ENCODE measurements at places on chromosomes 5 and 9.

- DNase-seq, result peak; percentile 35
Measured at GRCh38 chr5:146751781-146752401, 126.7 kb downstream of the PPP2R2B start.

GRCh38 chr9:136840877-136841645, 1.2 kb upstream of the AJM1 start:
- no peak for DNase-seq

DNA sequence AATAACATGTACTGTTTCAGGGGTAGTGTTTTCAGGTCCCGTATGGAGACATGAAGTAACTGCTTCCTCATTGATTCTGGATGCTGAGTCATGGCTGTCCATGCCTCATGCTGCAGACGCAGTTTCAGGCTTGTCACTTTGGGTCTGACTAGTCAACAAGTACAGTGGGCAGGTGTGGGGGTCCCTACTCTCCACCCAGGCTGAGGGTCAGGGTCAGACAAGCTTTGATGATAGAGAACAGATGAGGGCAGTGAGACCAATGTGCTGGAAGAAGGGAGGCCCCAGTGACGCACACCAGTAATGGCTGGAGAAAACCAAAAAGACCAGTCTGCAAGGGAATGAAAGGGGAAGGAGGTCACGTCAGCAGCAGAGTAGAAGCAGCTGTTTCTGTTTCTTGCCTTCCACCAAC, 80.0 kb upstream of the NFIL3 start:
- DNase-seq, result no peak

DNA sequence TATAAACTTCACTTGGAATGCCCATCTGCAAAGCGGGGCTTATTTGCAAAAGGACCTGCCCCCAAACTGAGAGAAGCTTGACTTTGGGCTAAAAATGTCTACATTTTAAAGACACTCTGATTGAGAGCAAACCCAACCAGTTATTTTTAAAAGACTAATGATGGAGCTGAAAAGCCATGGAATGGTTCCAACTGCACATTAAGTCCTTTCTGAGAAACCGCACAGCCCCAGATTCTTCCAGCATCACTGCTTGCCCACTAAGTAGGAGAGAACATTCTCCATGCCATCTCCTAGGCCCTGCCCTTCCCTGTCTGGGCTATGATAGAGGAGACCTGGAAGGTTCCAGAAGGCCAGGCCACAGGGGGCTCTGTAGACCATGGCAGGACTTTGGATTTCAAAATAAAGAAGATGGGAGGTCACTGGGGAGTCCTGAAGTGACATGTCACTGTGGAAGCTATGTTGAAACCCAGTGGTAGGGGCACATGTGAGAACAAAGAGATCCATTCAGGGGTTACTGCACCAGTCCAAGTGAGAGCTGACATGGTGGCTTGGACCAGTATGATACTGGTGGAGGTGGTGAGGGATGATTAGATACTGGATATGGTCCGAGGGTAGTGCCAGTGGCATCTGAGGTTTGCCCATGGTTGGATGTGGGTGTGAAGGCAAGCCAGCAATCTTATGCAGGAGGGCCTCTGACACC, 179.2 kb downstream of the DAB2IP start:
- DNase-seq, result no peak

DNA sequence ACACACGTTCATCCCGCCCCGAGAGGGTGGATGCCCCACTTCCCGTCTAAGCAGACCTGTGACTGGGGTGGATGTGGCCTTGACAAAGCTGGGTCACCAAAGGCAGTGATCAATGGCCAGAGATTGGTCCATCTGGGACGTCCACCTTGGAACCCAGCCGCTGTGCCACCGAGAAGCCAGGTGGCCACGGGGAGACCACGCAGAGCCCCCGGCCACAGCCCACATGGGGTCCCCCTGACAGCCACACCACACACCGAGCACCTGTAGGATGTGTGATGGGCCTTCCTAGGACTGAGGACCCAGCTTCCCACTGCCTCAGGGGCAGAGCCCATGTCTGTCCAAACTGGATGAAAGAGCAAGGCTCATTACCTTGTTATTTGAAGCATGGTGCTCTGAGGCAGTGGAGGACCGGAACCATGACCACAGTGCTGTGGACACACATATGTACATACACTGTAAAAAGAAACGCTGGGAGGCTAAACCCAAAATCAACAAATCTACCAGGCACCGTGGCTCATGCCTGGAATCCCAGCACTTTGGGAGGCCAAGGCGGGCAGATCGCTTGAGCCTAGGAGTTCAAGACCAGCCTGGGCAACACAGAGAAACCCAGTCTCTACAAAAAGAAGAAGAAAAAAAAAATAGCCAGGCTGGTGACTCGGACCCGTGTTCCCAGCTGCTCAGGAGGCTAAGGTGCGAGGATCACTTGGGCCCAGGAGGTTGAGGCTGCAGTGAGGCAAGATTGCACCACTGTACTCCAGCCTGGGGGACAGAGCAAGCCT, 50.1 kb downstream of the MRPL36 start:
- DNase-seq, result no peak

GRCh38 chr9:18857769-18858168, 175.2 kb downstream of the SAXO1 start:
- DNase-seq, result no peak

DNA sequence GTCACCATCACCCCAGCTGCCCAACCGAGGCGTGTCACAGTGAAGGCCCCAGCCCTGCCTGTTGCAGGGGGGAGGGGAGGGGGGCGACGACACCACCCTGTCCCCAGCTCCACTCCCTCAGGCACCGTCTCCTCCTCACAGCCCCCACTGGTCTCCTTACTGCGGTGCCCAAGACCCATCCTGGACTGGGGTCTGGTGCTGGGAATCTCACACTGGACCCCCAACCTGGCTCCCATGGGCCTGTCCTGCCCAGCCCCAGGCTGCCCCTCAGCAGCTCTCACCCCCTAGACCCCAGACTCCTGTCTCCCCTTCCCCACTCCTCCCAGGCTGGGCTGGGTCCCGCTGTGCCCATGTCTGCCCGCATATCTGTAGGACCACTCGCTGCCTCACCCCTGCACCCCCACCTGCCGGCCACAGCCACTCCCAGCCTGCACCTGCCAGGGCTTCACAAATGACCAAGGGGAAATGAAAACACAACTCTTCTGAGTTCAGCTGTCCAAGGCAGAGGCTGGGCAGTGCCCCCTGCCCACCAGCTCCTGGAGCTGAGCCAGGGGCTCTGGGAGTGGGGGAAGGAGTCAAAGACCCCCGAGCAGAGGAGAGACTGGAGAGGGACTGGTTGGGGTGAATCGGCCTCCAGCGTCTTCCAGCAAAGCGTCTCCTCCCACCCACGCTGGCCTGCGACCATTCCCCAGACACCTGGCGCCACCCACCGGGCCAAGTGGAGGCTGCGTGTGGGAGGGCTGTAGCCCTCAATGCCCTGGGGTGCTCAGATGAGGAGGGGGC, 32.6 kb upstream of the EGFL7 start:
- no peak for DNase-seq

DNA sequence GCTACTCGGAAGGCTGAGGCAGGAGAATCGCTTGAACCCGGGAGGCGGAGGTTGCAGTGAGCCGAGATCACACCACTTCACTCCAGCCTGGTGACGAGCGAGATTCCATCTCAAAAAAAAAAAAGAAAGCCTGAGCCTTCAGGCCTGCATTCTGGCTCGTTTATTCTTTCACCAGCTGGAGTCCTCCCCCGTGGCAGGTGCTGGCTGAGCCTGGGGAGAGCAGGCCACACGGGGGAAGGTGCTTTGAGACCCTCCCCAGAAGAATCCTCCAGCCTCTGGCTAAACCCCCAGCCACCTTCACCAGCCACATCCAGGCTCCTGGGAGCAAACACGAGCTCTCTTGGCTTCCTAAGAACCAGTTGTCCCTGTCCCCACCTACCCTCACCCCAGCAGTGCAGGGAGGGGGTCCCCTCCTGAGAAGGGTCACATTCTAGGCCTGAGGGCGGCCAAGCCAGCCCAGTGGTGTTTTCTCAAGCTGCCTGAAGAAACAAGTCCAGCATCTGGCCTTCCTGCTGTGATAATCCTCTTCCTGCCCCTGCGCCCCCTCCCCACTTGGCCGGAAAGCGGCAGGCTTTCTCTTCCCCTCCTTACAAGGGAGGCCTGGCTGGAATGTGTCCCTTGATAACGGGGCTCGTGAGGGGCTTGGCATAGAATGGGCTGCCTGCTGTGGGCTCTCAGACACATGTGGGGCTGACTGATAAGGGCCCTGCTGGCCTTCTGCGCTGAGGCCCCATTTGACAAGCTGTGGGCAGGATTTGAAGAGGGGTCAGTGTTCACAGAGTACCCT, 41.5 kb downstream of the PLPP7 start:
- DNase-seq, result no peak

GRCh38 chr9:132754236-132754635, 84.0 kb downstream of the GTF3C4 start:
- DNase-seq, result no peak

GRCh38 chr5:122584411-122585300, 190.2 kb upstream of the SNX2 start:
- DNase-seq, result no peak

- no peak for DNase-seq
Measured at GRCh38 chr9:137234758-137235423, 4.2 kb downstream of the SLC34A3 start.

GRCh38 chr5:119288379-119289033, 67.3 kb upstream of the TNFAIP8 start:
- DNase-seq, result no peak

DNA sequence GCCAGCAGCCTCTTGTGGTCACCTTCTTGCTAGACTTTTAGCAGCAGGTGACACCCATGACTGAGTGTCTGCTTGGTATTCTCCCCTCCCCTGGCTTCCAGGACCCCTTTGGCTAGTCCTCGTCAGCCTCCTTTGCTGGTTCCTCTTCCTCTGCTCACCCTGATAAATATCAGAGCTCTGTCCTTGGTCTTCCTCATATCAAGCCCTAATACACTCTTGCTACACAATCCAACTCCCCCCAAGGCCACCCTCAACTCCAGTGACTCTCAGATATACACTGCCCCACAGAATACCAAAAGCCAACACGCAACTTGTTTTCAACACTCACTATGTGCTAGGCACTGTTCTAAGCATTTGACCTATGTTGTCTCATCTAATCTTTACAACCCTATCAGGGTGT, 30.3 kb upstream of the LCP2 start:
- DNase-seq, result no peak

DNA sequence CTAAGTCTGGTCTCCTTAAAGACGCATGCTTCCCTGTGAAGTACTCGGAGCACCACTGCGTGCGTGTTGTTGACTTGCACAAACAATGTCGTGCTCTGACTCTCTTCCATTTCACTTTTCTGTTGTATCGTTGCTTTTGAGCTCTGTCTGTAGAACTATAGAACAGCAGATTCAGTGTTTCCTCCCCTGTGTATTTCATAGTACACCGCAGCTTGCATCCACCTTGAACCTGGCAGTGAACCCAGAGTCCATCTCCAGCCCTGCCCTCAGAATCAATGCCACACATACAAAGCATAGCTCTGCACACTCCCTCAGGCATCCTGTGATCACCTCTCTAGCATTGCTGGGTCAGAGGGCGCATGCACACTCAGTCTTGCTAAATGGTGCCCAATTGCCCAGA, 37.2 kb upstream of the ADAMTS2 start:
- no peak for DNase-seq

DNA sequence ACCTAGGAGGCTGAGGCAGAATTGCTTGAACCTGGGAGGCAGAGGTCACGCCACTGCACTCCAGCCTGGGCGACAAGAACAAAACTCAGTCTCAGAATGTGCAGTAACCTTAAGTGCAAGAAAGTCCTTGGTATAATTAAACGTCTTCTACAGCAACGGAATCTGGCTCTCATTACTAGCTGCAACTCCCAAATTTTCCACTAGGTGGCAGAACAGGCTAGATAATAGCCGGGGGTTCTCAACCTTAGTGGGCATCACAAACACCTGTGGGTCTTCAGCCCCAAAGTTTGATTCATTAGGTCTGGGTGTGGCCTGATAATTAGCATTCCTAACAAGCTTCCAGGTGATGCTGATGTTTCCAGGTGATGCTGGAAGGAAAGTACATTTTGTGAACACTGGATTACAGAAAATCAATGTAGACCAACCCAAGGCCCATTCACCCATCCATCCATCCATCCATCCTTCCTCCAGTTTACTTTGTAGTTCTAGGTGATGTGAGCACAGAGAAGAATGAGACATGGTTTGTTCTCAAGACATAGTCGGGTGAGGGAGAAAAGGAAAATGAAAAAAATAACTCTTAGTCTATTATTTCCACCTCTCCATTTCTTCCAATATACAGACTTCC, 37.3 kb downstream of the FBXW2 start:
- peak; percentile 43 for DNase-seq

- no peak for DNase-seq
Measured at GRCh38 chr5:133825631-133826289, 142.7 kb downstream of the C5orf15 start.

DNA sequence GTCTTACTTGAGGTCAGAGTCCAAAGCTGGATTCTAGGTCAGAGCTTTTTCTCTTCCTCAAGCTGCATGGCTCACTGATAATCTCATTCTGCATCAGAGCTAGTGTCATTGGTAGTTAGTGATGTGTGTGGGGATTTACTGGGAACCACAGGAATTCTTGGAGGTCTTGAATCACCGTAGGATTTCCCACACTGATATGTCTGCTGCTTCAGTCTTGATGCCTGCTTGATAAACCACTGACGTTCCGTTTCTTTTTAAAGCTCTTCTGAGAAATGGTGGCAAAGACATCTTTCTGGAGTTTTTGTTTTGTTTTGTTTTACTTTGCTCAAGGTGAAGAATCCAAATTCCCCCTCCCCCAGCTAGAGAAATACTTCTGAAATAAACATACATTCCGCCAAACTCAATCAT, 1.2 kb upstream of the GARIN3 start:
- no peak for DNase-seq

DNA sequence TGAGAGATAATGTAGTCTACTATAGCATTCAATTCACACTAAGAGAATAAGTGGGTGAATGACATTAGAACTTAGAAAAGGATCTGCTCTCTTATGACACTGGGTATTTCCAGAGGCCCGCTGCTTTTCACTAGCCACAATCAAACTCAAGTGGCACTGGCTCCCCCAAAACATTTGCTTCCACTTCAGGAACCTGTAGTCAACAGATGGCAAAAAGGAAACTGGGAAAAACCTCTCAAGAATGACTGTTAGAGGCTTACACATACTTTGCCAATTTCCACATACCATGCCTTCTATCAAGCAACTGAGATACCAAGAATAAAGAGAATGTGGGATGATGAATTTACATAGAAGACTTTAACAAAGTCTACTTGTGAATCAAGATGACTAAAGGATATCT, 11.2 kb downstream of the POC5 start:
- DNase-seq, result no peak

- DNase-seq, result no peak
Measured at GRCh38 chr5:17259630-17260257, 42.3 kb downstream of the BASP1 start.

GRCh38 chr9:133340256-133340655, 4.3 kb upstream of the SURF6 start:
- no peak for DNase-seq
